ENCODE measurements at places on chromosomes 11 and 22.

DNA sequence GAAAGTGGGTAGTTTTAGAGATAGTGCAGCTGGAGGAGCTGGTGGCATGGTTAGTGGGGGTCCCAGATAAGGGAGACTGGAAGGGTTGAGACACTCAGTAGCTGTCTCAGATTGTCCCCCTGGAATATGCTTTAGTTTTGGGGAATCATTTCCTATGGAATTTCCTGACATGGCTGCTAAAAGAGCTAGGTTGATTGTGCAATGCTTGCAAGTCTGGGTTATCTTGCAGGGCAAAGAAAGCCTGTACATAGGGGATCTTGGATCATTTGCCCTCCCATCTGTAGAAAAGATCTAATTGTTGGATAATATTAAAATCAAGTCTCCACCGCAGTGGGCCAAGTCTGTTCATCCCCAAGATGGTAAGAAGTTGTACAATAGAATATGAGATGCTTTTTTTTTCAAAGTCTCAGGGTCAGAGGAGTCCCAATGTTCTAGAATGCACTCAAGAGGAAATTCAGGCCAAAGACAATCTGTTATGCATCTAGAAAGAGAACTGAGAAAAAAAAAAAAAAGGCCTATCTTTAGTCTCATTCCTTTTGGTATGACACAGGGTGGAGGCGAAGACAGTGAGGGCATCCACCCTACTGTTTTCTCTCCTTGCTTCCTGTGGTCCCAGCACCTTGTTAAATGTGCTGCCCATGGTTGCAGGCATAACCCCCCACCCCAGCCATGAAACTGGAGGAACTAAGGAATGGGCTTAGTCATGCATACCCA is 20.2 kb downstream of the MS4A6E start:
- no peak for DNase-seq

DNA sequence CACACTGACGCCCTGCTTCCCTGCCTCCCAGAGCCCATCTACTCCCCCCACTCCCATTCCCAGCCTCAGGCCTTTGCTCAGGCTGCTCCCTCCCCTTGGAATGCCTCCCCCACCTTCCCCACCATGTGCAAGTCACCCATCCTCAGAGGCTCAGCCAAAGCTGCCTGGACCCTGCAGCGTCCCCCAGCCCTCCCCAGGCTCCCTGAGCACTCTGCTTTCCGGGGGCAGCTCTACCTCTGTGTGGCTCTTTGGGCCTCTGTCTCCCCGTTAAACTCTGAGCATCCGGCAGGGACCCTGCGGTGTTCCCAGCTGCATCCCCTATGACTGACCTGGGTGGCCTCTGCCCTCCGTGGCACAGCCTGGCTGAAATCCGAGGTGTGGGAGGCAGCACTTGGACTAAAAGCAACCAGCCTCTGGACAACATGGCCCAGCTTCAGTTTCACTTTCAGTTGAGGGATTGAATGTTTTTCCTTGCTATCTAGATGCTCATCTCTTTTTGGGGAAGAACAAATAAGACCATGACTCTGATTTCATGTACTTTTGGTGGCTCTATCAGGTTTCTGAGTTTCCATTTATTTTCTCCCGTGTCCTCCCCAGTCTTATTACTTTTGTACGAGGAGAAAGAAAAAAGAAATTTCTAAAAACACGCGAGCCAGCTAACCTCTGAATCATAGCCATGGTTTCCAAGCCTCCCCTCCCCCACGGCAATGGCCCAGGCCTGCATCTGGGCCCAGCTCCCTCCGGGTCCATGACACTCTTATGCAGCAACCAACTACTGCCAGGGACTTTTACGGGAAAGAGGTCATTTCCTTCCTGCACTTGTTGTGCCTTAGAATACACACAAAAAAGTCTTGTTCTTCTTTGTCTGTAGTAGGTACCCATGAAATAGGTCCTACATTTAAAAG is 3.8 kb downstream of the APOL3 start:
- peak; percentile 77 for DNase-seq

DNA sequence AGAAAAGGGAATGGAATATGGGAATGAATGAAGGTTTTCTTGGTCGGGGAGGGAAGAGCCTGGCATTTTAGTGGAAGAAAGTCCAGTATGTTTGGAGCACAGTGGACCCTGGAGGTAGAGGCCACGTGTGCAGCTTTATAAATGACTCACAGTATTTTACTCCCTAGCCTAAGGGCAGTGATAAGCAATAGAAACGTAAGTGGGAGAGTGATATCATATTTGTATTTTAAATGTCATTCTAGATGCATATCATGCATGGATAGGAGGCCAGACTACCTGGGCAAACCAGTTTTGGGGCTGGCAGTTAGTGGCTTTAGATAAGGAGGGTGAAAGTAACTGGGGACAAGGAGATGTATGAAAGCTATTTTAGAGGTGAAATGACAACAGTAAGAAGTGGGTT is 174.1 kb downstream of the ARHGAP42 start:
- DNase-seq = no peak

GRCh38 chr11:132448334-132448995 is 1078.0 kb downstream of the NTM start:
- no peak for DNase-seq

- DNase-seq = no peak
Observed at GRCh38 chr11:133052537-133052936, 479.8 kb downstream of the OPCML start.

DNA sequence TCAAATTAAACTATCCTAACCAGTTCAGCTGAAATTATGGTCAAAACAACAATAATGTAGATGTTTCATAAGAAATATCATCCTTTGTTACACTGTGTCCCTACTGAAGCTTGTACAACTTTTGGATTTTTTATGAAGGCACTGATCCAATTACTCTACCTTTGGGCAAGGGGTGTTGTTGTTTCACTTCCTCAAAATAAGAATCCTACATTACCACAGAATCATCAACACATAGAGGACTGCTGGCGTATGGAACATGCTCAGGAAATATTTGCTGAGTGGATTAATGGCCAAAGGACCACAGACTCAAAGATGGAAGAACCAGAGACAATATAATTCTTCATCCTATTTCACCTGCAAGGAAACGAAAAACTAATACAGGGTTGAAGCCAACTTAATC is 907.5 kb upstream of the CCDC90B start:
- no peak for DNase-seq

DNA sequence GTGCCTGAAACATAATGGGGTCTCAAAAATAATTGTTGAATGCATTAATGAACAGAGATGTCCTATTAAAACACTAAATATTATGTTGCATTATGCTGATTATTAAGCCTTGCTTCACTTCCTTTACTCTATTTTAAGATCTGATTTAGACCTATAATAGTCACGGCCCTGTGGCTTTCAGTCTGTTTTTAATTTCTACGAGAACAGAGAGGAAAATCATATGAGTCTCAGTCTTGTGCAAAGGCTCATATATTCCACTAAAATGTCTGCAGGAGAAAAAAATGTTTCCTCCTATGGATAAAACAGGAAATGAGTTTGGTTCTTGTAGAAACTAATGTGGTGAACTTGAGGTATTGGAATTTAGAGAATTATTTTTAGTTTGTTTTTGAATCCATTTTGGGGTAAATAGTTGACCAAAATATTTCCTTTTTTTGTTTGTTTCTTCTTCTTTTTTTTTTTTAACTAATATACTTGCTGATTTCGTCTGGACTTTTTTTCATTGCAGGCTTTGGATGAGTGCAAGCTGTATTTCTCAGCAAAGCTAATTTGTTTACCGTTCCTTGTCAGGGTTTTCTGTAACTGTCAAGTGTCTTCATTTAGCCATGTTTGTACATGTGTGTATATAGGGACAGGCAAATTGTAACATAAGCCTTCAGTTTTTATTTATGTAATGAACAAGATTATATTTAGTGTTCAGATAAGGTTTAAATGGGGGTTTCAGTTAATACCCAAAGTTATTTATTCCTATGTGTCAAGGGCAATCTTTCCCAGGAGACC is 139.1 kb upstream of the DDI1 start:
- no peak for DNase-seq

All from T-cell (primary cell).